ENCODE measurements at places on chromosomes 1 and 21. TPM values are rescaled to one million over a fixed set of nuclear protein-coding genes. Genes with fewer than 3 reads are reported as not detected.

Gene CCDC27
- not detected for total RNA-seq

Gene FMO1
- not detected for total RNA-seq

Gene NR1I3
- total RNA-seq: not detected

Gene PAPPA2
- total RNA-seq: 0.21 TPM

Gene LDLRAD1
- total RNA-seq: not detected

Gene CFHR4
- total RNA-seq: not detected

Gene TRIM45
- not detected for total RNA-seq

Gene HLX
- not detected for total RNA-seq

Gene GUCA2A
- total RNA-seq: not detected

Gene NIBAN1
- total RNA-seq: 35.2 TPM

Gene AMY2A
- total RNA-seq: not detected

Gene TEDDM1
- total RNA-seq: not detected

Gene DMAP1
- total RNA-seq: 46.3 TPM

Gene MEF2D
- total RNA-seq: 61.6 TPM

Gene KIF2C
- total RNA-seq: 69.3 TPM

Gene SDHC
- total RNA-seq: 66.3 TPM

Gene GBP3
- 32.2 TPM for total RNA-seq

Gene ECE1
- total RNA-seq: 87.5 TPM

Gene SELENBP1
- total RNA-seq: not detected

Gene AADACL4
- not detected for total RNA-seq

Gene NUF2
- total RNA-seq: 38.8 TPM

Gene DMRTA2
- not detected for total RNA-seq

Gene ANKRD45
- total RNA-seq: not detected

Gene OR2L2
- total RNA-seq: 0.24 TPM

Gene SLFNL1
- 0.20 TPM for total RNA-seq

Gene PRR9
- total RNA-seq: not detected

Gene SYPL2
- total RNA-seq: not detected

Gene ARMH1
- 65.8 TPM for total RNA-seq

Gene OR2G6
- total RNA-seq: not detected

Gene SGIP1
- not detected for total RNA-seq

Gene FAM72D
- 4.7 TPM for total RNA-seq

Gene MRPL24
- 19.1 TPM for total RNA-seq

Gene IVNS1ABP
- total RNA-seq: 263 TPM

Gene VASH2
- not detected for total RNA-seq

Gene CADM3
- total RNA-seq: not detected

Gene SMYD3
- 19.5 TPM for total RNA-seq

Gene CD5L
- not detected for total RNA-seq

Gene CAMK1G
- not detected for total RNA-seq

Gene SLC25A34
- total RNA-seq: 1.5 TPM

Gene DCST2
- total RNA-seq: 2.4 TPM

Gene C1orf87
- total RNA-seq: not detected

Gene KLF17
- not detected for total RNA-seq

Gene SYNC
- not detected for total RNA-seq

Gene KRTAP7-1
- total RNA-seq: not detected

Gene OR2L5
- 0.51 TPM for total RNA-seq

Gene ATP1A2
- not detected for total RNA-seq

Gene DEPDC1
- not detected for total RNA-seq

Gene TLCD4
- not detected for total RNA-seq

All from naive thymus-derived CD4-positive, alpha-beta T cell (primary cell).